GM12878 (cell line): ENCODE measurements at places on chromosomes 1 and 21. TPM values are rescaled to one million over a fixed set of nuclear protein-coding genes. Genes with fewer than 3 reads are reported as not detected.

- no peak for DNase-seq
Observed at GRCh38 chr1:203173011-203173555, 2.5 kb downstream of the MYBPH start.

Gene CD1E
- total RNA-seq = not detected in 2 replicates

Gene AMY2A
- 0.35 TPM in 1 of 2 replicates, not detected in the other for total RNA-seq

DNA sequence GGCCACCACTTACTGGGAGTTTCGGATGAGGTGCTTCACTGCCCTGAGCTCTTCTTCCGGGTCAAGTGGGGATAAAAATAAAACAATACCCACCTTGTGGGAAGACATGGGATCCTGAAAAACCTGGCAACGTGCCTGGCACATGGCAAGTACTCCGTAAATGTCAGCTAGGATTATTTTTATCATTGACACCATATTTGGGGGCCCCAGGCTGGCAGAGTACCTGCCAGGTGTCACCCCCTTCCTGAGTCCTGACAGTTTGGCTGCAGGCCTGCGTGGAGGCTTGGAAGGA lies 9.2 kb upstream of the EPHA2 start:
- no peak for DNase-seq

Gene OR2L5
- not detected in 2 replicates for total RNA-seq

- no peak for DNase-seq
Observed at GRCh38 chr1:228765168-228765946, 30.1 kb downstream of the RHOU start.

DNA sequence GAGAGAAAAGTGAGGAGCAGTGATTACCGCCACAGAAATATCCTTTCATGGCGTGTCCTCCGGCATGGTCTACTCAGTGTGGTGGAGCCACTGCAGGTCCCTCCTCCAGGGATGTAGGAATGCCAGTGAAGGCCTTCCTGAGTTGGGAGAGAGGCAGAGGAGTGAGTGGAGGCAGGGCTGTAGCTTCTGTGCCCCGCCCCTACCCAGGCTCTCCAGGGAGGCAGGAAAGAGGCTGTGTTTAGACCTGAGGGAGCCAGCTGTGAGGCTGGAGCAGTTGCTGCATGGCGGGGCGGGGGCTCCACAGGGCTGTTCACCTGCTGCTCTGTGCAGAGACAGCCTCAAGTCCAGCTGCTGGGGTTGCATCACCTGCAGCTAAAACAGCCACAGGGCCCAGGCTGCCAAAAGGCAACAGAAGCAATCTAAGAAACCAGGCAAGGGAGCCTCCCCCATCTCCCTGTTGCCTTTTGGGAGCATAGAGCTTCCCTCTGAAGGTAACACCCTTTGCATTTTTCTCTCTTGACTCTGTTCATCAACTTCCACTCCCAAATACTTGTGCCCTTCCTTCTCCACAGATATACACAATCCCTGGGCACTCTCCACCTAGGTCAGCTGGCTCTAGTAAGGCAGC lies 801 bp upstream of the ANXA9 start:
- no peak for DNase-seq

Gene KRTAP19-1
- not detected in 2 replicates for total RNA-seq

GRCh38 chr1:47416319-47417169 lies 459 bp downstream of the FOXE3 start:
- no peak for DNase-seq

Gene ATF6
- 17.0 and 17.5 TPM in 2 replicates for total RNA-seq

Gene A3GALT2
- not detected in 2 replicates for total RNA-seq

DNA sequence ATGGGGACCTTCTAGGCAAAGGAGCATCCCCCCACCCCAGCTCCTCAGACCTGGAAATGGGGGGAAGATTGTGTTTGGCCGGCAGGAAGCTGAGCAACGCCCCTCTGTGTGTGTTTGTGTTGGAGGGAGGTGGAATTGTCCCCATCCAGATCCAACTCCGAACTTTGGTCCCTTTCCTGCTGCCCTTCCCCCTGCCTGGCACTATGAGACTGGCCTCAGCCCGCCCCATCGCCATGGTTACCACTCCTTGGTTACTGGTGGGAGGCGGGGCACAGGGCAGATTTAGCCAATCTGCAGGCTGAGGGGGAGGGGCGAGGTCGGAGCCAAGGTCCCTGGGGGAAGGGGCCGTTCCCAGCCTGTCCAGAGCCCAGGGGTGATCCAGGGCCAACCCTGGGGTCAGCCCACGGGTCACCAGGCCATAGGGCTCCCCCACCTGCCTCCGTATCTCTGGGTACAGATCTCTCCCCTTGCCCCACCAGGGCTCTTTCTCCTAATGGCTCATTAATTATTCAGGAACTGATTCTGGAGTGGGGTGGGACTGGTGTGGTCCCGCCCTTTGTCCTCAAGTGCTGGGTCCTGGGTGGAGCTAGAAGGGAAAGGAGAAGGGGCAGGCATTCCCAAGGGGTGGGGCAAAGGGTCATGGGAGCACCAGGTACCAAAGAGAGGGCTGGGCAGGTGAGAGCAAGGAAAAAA lies 15.2 kb downstream of the PTPRF start:
- no peak for DNase-seq

Gene CFHR3
- not detected in 2 replicates for total RNA-seq

DNA sequence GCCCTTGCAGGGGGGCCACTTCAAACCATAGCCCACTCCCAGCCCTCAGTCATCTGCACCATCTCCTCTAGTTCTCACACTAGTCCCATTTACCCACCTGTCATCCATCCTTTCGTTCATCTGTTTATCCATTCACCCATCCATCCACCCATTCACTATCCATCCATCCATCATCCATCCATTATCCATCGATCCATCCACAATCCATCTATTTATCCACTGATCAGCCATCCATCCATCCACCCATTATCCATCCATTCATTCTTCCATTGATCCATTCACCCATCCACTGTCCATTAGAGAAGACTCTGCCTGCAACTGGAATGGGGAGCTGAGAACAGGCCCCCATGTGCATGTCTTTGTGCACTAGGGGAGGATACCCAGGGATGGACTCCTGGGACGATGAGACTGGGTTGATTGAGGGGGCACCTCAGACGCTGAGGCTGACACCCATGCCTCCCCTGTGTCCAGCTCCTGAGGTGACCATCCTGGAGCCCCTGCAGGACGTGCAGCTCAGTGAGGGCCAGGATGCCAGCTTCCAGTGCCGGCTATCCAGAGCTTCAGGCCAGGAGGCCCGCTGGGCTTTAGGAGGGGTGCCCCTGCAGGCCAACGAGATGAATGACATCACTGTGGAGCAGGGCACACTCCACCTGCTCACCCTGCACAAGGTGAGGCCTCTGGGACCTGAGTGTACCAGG lies 97.9 kb downstream of the TRIM11 start:
- DNase-seq = no peak

Gene DDR2
- 8.4 and 8.8 TPM in 2 replicates for total RNA-seq

DNA sequence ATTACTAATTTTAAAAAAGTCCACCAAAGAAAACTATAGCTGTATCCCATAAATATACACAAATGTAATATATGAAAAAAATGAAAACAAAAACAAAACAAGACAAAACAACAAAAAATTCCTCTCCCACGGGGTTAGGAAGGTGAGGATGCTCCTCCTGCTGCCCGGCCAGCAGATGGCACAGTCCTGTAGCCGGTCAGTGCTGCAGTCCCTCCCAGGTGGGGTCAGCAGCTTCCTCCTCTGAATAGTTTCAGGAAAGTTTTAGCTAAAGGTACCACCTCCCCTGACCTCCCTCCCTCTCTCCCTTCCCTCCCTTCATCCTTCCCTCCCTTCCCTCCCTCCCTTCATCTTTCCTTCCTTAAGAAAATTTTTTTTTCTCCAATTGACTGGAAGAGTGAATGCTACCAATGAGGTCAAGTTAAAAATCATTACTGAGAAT lies 67.8 kb upstream of the BCL10 start:
- no peak for DNase-seq

Gene TLR5
- total RNA-seq = 0.56 and 0.69 TPM in 2 replicates

Gene DYNLT5
- not detected in 2 replicates for total RNA-seq

DNA sequence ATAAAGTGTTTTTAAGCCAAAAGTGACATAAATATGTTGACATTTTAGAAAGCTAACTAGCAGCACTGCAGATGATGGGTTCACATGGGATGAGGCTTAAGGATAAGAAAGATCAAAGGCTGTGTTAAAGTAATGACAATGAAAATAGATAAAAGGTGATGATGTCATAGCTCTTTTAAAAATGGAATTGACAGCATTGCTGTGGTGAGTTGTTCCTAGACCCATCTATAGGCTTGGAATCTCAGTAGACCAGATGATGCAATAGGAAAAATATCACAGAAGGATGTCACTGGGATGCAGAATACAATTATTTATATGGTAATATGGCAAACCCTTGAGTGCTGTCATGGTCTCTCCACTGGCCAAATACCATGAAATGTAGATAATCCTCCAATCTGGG lies 286.0 kb downstream of the PLA2G4A start:
- DNase-seq = no peak

DNA sequence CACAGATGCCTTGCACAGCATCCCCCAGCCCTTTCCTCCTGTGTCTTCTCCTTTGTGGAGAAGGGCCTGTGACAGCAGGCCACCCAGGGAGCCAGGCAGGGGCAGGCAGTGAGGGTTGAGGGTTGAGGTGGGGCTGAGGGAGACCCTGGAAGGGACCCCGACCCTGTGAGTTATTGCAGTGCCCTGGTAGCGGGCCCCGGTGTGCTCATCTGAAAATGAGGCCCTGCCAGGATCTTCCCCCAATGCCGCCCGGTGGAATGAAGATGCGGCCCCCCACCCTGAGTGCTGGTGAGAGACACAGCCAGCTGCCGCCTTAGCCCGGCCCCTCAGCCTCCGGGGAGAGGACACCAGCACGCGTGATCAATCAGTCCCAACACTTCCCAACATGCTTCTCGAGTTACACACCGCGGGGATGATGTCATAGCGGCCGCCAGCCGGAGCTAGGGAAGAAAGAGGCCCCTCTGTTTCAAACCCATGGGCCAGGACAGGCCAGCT lies 36.2 kb upstream of the ACTRT2 start:
- no peak for DNase-seq

Gene HES2
- 0.32 and 1.0 TPM in 2 replicates for total RNA-seq
